Omental fat pad (tissue), 4 donors: ENCODE measurements at places on chromosomes 16 and 17.

DNA sequence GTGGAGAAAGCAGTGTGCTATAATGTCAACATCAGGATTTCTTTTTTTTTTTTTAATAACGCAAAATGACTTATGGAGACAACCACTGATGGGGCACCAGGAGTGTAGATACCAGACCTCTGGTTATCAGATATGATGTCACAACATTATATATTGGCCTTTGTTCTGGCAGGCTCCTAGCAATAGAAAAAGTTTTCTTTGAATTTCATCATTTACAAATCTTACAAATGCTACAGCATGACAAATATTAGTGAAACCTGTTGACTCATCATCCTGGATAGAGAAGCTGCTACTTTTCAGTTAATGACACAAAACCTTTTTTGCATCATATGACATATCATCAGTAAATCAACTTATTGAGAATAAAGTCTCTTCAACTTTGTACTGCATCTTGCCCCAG is 6.1 kb downstream of the THUMPD1 start:
- no peak for DNase-seq

DNA sequence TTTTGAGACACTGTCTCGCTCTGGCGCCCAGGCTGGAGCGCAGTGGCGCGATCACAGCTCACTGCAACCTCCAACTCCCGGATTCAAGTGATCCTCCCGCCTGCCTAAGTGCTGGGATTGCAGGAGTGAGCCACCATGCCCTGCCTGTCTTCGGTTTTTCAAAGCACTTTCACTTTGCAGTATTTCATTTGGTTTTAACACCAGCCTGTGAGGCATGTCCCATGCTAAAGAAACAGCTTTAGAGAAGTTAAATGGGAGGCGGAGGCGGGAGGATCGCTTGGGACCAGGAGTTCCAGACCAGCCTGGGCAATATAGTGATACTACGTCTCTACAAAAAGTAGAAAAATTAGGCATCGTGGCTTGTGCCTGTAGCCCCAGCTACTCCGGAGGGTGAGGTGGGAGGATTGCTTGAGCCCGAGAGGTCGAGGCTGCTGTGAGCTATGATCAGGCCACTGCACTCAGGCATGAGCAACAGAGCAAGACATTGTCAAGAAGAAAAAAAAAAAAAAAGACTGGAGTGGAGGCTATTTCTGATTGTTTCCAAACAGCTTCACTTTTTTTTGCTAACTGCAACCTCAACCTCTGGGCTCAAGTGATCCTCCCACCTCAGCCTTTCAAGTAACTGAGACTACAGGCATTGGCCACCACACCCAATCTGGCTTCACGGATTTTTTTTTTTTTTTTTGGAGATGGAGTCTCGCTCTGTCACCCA is 1.3 kb downstream of the METTL23 start:
- DNase-seq = no peak

DNA sequence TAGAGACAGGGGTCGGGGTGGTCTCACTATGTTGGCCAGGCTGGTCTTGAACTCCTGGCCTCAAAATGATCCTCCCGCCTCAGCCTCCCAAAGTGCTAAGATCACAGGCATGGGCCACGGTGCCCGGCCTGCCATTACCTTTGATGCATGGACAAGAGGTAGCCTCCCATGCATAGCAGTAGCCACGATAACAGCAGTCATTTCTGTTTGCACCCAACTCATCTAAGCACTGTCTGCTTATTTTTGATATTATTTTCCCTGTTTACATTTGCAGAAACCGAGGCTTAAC is 37.5 kb upstream of the SNN start:
- no peak for DNase-seq

DNA sequence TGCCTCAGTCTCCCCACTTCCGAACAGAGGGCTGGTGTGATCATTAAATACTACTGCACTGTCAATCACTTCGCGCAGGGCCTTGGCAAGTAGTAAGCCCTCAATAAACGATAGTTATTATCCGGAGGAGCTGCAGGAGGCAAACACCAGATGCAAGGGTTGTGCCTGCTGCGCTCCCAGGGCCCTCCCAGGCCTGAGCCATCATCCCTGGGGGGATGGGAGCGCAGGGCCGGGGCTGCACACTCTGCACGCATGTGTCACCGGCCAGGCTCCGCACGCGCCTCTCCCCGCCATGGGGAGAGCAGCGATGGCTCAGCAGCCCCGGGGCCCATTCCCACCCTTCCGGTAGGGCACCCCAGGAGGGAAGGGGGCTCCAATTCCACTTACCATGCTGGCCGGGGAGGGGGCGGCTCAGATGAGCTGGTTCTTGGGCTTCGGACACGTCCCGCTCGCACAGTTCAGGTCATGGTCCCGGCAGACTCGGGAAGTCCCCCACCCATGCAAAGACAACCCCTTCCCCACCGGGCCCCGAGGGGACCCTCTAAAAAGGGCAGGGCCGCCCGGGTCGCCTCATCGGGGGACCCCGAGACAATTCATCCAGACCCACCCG is 681 bp downstream of the XPO6 start:
- DNase-seq = peak; percentile 57

- DNase-seq = no peak
These were observed 75.9 kb downstream of the USP22 start for GRCh38 chr17:20966870-20967269.

DNA sequence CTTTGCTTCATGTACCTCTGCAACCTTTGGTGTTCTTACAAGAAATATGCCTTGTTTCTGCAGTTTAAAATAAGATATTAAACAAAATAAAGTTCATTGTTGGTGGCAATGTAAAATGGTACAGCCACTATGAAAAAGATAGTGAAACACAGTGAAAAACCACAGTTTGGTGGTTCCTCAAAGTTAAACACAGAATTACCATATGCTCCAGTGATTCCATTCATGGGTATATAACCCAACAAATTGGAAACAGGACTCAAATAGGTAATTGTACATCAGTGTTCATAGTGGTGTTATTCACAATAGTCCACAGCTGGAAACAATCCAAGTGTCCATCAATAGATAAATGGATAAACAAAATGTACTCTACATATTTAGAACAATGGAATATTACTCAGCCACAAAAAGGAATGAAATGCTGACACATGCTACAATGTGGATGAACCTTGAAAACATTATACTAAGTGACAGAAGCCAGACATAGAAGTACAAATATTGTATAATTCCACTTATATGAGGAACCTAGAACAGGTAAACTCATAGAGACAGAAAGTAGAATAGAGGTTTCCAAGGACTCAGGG is 49.2 kb downstream of the CUEDC1 start:
- no peak for DNase-seq

DNA sequence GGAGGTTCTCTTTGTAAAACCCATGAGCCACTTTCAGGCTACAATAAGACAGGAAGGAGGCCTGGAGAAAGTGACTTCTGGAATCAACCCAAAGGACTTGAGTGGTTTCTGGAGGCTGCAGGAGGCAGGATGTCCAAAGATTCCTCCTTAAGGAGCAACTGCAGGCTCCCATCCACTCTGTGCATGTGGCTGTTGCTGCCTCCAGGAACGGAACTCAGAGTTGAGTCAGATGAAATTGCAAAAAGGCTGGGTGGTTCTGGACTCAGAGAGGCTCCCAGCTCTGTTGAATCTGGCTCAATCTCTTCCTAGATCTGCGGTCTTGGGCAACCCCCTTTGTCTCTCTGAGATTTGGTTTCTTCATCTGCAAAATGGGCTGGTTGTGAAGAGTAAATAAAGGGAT is 197.1 kb downstream of the SHISA9 start:
- DNase-seq = no peak

- no peak for DNase-seq
These were observed 10.9 kb upstream of the C16orf54 start for GRCh38 chr16:29756654-29757053.

DNA sequence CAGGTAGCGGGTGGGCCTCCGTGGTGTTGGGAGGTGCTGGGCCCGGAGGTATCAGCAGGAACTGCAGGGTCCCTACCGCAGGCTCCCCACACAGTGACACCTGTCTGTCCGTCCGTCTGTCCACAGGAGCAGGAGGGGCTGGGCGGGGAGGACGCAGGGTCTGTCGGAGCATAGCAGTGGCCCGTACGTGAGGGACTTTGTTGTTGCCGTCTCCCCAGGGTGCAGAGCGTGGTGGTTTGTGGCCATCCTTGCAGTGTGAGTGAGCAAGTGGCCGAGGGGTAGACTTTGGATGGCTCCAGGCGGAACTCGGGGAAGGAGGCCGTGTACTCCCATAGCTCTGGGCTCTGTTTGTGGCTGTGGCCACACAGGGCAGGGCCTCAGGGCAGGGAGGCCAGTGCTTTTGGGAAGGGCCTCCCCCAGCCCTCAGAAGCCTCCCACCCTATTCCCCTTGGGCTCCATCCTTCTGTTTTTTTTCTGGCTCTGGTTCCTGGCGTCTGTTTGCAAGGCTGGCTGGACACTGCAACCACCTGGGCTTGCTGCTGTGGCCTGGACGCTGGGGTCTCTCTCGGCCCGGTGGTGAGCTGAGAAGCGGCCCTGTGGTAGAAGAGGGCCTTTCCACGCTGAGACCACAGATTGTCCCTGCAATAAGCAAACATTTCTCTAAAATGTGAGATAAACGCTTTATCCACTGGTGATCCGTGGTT is 41.0 kb upstream of the ZNF750 start:
- DNase-seq = no peak

- DNase-seq = no peak
These were observed 14.0 kb upstream of the TMEM94 start for GRCh38 chr17:75442168-75443103.

DNA sequence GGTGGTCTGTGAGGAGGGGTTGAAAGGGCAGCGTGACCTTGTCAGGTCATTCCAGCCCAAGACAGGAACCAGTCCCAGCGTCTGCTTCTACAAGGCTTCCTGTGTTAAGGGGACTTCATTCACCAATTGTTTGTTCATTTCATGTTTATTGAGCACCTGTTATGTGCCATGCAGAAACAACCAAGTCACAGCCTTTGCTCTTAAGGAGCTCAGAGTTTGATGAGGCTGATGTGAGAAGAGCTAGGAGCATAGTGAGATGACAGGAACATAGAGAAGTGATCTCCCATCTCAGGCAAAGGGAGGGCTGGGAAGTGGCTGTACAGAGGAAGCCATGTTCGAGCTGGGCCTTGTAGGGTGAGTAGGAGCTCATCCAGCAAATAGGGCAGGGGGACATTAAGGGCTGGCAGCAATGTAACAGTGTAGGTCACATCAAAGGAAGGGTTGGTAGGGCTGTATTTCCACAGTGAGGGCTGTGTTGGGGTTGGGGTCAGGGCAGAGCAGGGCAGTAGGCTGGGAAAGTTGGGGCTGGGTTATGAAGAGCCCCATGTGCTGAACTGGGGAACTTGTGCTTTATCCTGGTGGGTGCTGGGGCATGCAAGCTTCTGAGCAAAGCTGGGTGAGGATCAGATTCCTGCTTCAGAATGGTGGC is 79.8 kb downstream of the ARHGAP23 start:
- DNase-seq = no peak

GRCh38 chr17:79003661-79004411 is 5.7 kb downstream of the CANT1 start:
- no peak for DNase-seq

- no peak for DNase-seq
These were observed 7.6 kb downstream of the RHBDF2 start for GRCh38 chr17:76493505-76494167.

DNA sequence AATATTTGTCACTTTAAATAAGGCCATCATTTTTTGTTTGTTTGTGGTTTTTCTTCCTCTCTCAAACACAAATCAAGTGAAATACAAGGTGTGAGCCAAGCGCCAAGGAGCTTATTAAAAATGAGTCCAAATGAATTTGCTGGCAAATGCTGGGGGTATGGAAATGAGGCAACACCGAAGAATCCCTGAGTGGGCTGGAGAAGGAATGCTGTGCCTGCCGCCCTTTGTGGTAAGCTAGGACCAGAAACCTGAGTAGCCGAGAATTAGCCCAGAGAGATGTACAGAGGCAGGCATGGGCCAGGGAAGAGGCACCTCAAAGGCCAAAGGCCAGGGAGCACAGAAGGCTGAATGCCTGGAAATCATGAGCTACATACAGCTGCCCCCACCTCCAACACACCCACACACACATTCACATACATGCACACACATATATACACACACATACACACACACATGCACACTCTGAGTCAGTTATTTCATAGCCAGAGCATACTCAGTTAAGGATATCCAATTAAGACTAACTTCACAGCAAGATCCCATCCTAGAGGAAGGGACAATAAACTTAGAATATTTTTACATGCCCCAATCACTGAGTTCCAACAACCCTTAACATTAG is 266.1 kb upstream of the DYNLRB2 start:
- no peak for DNase-seq

- no peak for DNase-seq
These were observed 2.4 kb upstream of the SLC47A2 start for GRCh38 chr17:19718613-19719354.

- no peak for DNase-seq
These were observed 143.2 kb upstream of the ASIC2 start for GRCh38 chr17:33436321-33436720.

DNA sequence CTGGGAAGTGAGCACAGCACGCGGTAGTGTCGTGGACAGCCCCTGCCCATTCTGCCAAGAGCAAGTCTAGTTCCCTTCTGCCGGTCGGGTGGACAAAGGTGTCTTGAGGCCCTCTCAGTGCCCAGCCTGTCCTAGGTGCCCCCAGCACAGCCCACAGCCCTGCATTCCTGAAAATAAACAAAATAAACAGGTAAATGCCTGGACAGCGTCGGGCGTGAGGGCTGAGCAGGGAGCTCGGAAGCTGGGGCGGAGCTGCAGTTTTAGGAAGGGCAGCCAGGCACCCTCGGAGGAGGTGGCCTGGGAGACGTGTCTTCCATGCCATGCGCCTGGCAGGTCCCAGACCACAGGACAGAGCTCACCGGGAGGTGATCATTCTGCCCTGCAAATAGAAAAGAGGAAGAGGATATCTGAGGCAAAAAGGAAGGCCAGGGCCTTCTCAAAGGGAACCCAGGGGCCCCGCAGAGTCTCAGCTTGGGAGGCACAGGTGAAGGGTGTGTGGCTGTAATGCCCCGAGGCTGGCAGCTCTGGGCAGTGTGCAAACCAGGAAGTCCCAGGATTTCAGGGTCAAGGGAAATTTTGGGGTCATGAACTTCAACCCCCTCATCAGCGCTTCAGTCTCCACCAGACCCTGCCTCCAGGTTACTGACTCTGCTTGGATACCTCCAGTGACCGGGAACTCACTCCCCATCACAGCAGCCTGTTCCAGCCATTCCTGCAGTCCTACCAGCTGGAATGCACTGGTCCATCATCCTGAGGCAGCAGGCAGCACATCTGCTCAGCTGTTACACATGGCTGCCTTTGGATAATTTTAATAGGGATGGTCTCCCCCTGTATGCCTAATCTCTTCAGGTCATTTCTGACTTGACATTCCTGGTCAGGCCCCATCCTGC is 1.7 kb downstream of the ZNF469 start:
- DNase-seq = no peak

- DNase-seq = no peak
These were observed 37.3 kb upstream of the ELAC2 start for GRCh38 chr17:13055131-13055530.
